ENCODE measurements at places on chromosomes 1 and 21.

GRCh38 chr1:4724001-4724400, 69.6 kb downstream of the AJAP1 start:
- no peak for DNase-seq

GRCh38 chr1:22629886-22630285, 6.5 kb upstream of the C1QA start:
- DNase-seq, result no peak

GRCh38 chr1:204115116-204115515, 36.7 kb downstream of the ETNK2 start:
- no peak for DNase-seq

DNA sequence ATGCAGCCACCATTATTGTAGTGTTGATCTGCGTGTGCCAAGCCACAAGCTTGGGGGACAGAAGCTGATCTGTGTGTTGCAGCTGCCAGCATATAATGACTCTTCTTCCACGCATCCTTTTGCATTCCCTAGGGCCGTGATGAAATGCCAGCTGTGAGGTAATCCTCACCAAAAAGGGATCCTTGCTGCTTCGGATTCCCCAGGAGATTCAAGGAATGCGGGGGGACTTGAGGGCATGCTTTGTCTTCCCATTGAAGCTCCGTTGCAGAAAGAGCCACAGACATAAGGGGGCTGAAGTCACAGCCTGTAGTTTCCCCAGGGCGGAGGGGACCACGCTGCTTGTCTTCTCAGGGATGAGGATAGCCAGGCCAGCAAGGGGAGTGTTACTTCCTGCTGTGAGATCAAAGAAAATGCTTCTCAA, 281.6 kb upstream of the FMN2 start:
- DNase-seq, result no peak

DNA sequence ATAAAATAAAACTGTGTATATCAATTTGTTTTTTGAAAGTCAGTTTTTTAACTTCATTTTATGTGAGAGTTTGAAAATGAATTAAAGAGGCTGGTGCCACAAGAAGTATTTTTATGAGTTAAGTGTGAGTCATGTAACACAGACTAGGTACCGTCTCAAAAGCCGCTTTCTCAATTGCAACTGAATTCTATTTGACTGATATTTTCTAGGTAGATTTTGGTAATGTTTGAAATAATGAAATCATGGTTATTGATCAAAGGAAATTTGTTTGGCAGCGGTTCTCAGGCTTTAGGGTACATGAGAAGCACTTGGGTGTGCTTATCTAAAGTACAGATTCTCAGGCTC, 4.6 kb downstream of the SNX27 start:
- no peak for DNase-seq

GRCh38 chr1:152348447-152348846, 11.4 kb downstream of the FLG2 start:
- no peak for DNase-seq

DNA sequence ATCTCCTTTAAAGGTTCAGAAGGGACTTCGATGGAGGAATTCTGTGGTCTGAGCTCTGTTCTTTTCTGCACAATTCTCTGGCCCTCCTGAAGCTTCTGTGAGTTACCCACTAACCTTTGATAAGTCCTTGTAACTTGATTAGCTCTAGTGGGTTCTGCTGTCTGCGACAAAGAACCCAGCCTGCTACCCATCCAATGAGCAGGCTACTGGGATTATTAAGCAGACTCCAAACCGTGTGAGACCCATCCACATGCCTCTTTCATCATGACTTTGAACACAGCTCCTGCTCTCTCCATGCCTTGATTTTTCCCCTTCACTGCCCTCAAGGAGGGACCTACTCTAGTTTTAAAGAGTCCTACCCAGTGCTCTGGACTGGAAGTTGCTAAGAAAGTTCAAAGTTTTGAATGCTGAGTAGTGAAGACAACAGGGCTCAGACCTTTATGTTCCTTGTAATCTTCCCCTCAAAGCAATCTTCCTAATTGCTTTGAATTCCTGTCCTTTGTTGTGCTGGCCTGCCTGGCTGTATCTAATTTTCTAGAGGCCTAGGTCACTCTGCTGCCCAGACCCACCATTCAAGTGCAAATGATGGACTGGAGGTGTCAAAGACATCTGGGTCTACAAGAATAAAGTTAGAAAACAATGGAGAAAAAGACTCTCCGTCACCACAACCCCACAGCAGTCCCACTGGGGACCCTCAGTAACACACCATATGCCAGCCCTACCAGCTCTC, 146.9 kb downstream of the RHOU start:
- DNase-seq, result no peak

- DNase-seq, result no peak
These were observed 83.6 kb upstream of the L1TD1 start for GRCh38 chr1:62111084-62111483.

GRCh38 chr1:164701189-164701761, 142.3 kb downstream of the PBX1 start:
- DNase-seq, result no peak

DNA sequence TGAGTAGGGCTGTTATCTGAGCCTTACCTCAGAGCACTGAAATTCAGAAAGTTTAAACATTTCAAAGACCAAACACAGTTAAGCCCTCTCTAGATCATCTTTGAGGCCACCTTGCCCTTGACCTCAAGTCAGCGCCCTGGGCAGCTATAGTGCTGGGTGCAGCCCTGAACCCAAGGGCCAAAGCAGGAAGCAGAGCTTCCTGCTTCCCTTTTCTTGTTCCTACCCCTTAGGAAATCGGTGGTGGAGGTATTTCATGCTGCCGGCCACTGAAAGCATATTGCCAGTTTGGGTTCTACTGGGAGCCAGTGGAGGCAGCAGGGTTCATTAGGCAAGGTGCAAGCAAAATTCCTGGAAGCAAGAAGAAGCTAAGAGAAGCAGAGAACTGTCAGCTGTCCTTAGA, 26.1 kb downstream of the CD244 start:
- DNase-seq, result no peak

DNA sequence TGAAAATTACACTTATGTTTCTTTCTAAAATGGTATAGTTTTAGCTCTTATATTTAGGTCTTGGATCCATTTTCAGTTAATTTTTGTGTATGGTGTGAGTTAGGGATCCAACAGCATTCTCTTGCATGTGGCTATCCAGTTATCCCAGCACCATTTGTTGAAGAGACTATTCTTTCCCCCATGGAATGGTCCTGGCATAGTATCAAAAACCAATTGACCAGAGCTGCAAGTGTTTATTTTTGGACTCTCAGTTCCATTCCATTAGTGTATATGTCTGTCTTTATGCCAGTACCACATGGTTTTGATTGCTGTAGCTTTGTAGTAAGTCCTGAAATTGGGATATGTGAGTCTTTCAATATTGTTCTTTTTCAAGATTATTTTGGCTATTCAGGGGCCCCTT, 14.3 kb downstream of the TTLL10 start:
- no peak for DNase-seq

- DNase-seq, result no peak
These were observed 55.6 kb downstream of the SLX9 start for GRCh38 chr21:44995343-44995941.

DNA sequence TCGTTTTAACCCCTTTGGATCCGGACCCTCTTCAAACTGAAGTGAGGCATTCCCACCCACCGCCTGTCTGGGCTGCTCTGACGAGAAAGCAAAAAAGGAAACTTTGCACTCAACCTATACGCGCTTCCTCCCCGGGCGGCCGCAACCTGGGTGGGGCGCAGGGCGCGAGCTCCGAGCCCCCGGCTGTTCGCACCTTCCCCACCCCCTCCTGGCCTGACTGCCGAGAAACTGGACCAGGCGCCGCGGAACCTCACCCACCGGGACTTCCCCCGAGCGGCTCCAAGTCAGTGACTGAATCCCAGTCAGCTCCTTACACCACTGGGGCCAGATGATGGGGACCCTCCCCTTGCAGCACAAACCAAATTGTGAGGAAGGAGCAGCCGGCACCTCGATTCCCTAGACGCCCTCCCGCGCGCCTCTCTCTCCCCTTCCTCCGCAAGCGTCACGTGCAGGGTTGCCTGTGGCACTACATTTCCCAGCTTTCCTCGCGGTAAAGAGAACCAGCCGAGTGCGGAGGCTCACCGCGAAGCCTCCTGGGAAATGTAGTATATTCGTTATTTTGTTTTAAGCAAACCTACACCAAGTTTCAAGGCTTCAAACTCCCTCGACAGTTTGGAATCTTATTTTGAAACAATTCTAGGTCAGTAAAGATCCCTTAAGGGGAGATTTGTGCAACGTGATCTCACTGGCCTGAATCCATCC, at the start of gene RAB29:
TSS of gene RAB29 (minus strand) at position 468 of the 702 bp plus-strand sequence. CDS start 526 bp downstream, outside the sequence.
- DNase-seq, result peak; percentile 83

GRCh38 chr1:24961334-24961733, 31.3 kb upstream of the RUNX3 start:
- DNase-seq, result no peak

DNA sequence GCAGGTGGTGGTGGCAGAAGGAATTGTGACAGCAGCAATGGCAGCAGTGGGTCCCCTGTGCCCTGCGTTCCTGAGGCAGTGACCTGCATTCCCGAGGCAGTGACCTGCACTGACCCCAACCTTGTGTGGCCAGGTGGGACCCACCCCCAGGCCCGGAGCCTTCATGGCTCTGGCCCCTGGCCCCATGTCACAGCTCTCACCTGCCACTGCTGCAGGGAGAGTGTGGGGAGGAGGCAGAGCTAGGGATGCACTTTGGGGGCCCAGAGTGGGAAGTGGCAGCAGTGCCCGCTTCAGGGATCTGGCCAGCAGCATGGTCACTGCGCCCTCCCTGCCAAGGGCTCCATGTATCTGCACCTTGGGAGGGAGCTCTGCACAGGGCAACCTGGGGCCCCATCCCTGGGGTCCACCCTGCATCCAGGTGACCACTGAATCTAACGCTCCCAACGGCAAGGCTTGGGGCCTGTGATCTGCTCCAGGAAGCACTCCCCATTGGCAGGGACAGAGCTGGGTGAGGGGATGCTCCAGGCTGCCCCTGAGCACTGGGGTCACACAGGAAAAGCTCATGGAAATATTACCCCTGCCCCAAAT, 618.6 kb downstream of the RWDD3 start:
- DNase-seq, result no peak

DNA sequence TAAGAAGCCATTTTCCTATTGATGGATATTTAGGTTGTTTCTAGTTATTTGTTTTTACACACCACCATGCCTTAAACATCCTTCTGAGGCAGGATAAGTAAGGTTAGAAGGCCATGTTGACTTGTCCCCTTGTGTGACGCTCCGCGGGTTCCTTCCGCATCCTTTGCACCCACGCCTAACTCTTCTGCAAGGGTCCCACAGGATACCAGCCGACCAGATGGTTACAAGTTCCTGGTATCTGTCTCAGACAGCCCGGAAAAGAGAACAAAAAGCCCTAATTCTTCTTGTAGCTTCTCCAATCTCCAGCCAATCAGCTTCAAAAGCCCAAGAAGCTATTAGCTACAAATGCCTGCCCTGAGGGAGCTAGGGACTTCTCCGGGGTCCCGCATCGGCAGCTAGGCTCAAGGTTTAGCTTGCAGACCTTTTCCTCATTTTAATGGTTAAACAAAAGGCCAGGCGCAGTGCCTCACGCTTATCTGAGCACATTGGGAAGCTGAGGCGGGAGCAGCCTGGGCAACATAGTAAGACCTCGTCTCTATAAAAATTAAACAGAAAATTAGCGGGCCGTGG, 4.9 kb upstream of the OTUD3 start:
- DNase-seq, result no peak

GRCh38 chr1:68175621-68176398, 56.5 kb downstream of the WLS start:
- DNase-seq, result no peak

GRCh38 chr1:201351617-201352016, 25.9 kb downstream of the TNNT2 start:
- DNase-seq, result no peak

DNA sequence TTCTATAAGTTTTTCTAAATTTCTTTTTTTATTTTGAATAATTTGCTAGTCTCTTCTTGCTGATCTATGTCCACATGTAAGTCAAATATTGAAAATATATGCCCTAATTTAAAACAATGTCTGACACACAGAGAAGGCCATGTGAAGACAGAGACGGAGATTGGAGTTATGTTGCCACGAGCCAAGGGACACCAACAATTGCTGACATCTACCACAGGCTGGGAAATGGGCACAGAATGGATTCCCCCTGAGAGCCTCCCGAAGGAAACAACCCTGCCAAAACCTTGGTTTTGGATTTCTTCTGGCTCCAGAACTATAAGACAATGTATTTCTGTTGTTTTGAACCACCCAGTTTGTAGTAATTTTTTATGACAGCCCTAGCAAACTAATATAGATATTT, 485.0 kb upstream of the ZRANB2 start:
- no peak for DNase-seq

GRCh38 chr1:165381745-165382505, 25.4 kb upstream of the LMX1A start:
- DNase-seq, result no peak

DNA sequence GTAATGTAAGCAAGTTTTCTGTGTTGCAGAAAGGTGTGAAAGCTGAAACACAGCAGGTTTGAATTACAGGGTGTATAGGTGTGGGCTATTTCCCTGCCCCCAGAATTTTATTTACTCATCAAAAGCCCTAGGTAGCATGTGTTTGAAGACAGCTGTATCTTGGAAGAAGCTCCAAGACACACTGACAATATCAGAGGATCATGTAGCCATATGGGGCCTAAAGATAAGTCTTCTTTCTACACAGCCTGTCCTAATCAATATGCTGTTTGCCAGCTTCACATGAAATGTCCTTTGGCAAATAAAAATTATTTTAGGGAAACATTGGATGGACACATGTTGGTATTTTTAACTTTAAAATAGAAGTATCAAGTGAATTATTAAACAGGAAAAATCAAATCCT, 17.5 kb upstream of the SUCO start:
- DNase-seq, result no peak

- no peak for DNase-seq
These were observed 14.3 kb downstream of the EGLN1 start for GRCh38 chr1:231407547-231408396.

GRCh38 chr1:71980556-71980955, 301.8 kb downstream of the NEGR1 start:
- no peak for DNase-seq

- no peak for DNase-seq
These were observed 7.1 kb upstream of the NAV1 start for GRCh38 chr1:201531551-201532425.

GRCh38 chr1:240058049-240058448, 33.6 kb upstream of the FMN2 start:
- no peak for DNase-seq

DNA sequence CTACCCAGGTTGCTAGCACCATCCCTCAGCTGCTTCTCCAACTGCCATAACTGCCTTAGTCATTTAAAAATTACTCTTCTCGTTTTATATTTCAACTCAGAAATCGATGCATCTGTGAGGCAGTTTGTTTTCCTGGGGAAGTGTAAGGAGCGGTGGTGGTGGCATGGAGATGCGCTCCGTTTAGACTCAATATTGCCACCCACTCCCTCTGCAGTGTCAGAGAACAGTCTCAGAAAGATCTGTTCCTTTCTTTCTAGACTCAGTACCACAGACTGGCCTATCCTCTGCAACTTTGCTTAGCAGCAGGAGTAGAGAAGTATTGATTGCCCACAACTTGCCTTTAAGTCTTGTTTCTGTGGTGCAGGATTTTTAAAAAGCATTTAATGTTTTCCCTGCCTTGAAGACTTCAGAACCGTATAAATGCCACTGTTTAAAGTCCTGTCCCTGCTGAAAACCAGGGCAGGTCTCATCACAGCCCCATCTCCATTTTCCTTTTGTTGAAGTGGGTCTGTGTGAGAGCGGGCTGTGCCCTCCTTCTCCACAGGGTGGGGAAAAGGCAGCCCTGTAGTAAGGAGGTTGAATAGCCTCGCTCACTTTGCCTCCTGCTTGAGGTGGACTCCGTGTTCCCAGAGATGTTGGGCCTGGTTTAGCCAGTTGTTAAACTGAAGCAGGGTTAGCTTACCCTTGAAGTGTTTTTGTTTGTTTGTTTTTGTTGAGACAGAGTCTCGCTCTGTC, 105.2 kb downstream of the NFIA start:
- DNase-seq, result no peak

- DNase-seq, result no peak
These were observed 455.3 kb upstream of the USP24 start for GRCh38 chr1:55670331-55671082.
